ENCODE measurements at places on chromosomes 6 and 20.

DNA sequence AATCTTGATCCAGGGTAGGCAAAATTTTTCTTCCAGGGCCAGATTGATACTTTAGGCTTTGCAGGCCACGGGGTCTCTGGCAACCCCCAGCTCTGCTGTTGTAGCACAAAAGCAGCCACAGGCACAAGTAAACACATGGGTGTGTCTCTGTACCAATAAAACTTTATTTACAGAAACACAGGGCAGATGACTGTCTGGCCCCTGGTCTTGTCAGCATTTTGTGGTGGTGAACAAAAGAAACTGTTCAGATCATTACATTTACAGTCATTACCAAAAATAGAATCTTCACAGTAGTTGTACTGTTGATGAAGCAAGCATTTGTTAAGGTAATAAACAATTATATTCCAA, 45.0 kb upstream of the KIF25 start:
- DNase-seq: no peak

DNA sequence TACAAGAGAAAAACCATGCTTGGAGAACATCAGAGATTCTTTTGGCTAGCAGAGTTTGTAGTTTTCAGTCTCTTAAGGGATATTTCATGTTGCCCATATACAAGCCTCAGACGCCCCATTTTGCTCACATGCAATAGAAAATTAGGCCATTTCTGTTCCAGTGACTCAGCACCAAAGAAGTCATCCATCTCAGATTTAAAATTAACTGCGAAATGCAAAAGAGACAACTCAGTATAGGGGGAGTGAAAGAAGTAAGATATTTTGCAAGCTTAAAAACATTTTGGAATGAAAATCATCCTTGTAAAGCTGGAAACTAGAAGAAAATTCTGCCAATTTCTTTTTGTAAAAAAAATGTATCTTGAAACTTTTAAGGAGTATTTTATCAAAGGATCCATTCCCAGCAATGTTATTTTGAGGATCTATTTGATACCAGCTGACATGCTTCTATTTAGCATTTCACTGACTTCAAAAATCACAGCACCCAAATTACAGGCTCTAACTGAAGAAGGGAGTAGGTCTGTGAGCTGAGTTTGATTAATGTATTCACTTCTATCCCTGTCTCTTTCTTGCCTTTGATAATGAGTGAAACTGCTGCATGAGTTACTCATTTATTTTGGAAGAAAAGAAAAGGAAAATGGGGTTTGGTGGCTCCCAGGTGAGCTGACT, 223.7 kb upstream of the SULF2 start:
- no peak for DNase-seq

GRCh38 chr6:169167581-169168301, 85.9 kb downstream of the THBS2 start:
- DNase-seq: no peak

- no peak for DNase-seq
Observed at GRCh38 chr6:126376682-126377081, 36.8 kb downstream of the CENPW start.

- no peak for DNase-seq
Observed at GRCh38 chr20:21661488-21662055, 43.9 kb upstream of the PAX1 start.

DNA sequence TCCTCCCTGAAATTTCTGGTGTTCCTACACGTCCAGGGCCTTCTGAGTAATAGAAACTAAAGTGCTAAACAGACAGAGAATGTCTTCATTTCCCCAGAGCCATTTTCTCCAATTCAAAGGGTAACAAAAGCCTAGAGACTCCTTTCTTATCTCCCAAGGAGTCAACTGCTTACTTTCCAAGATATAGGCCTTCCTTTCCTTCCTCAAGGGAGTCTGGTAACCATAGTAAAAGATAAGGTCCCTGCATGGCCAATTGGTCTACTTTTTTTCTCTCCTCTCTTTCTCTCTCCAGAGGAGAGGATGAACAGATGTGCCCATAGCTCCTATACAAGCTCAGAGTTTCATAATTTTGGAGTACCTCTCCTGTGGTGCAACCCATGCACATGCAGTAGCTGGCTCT, 185.7 kb downstream of the ASCC3 start:
- no peak for DNase-seq

GRCh38 chr6:70479236-70479635, 65.9 kb downstream of the FAM135A start:
- DNase-seq: no peak

DNA sequence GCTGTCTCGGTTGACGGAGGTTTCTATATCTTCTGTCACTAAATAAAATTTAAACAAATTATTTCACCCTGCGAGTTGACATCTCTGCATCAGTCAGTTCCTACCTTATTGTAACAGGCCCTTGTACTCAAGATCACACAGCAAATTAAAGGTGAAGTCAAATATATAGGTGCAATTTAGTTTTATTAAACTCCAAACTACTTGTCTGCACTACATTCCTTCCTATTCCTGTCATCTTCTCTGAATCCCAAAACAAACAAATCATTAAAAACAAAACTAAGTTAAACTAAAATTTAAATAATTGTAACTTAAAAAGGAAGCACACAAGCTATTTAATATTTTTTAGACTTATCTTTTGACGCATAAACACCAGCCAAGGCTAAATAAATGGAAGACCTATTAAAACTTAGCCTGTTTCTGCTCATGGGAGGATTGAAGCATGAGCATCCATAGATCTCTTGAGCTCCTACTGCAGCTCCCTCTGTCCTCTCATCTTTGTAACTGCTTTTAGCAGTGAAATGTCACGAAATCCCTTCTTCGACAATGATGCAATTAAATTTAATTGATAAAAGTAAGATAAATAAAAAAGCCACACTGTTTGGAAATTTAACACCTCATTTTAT, 1152.3 kb upstream of the GJE1 start:
- no peak for DNase-seq

DNA sequence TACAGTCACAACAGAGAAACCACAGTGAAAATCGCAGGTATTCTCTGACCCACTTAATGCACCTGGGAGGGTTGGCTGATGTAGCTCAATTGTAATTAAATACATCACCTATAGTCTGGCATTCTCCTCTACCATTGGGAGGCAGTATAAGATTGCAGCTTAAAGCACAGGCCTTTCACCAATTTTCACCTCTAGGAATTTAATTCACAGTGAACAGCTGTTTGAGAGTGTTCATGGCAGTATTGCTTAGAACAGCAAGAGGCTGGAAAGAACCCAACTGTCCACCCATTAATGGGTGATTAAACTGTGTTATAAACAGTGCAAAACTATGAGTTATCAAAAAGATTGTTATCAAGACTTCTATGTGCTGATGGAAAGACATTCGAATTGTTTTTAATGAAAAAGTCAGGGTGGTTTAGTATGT, 2.0 kb downstream of the EDEM2 start:
- DNase-seq: no peak

DNA sequence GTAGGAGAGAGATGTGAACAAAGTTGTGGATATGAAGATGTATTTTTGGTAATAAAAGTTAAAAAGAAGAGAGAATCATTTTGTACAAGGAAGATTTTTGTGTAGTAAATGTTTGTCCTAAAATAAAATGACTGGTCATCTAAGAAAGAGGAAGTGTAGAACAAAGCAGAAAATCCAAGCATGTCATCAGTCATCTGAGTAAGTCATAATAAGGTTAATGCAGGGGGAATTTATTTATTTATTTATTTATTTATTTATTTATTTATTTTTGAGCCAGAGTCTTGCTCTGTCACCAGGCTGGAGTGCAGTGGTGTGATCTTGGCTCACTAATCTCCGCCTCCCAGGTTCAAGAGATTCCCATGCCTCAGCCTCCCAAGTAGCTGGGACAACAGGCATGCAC, 15.7 kb upstream of the CGA start:
- no peak for DNase-seq

DNA sequence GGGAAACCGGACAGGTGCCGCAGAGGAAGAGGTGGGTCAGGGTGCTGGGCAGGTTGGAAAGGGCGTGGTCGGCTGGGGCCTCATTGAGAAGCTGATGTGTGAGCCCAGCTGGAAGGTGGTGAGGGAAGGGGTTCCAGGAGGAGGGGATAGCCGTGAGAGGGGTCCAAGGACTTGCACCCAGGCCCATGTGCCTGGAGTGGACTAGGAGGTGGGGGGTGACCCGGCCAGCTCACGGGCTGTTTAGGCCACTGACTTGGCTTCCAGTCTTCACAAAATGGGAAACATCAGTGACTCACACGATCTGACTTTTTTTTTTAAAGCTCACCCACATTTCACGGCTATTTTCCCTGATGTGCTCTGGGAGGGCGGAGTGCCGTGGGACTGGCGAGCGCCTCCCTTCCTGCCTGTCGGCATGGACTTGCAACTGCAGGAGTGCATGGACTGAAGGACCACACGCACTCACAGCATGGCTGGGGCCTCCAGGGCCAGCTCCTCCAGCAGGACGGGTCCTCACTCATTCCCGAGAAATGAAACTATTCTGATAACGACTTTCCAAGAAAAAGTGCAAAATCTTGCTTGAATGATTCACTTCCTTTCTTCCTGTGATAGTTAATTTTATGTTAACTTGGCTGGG, 13.5 kb upstream of the PDE10A start:
- no peak for DNase-seq

- DNase-seq: no peak
Observed at GRCh38 chr20:39799366-39799965, 837.3 kb downstream of the DHX35 start.
